ENCODE measurements at places on chromosomes 6 and 20.

GRCh38 chr6:150266963-150267685, 101.7 kb upstream of the IYD start:
- no peak for DNase-seq

GRCh38 chr6:17017416-17017815, 84.4 kb upstream of the STMND1 start:
- no peak for DNase-seq

DNA sequence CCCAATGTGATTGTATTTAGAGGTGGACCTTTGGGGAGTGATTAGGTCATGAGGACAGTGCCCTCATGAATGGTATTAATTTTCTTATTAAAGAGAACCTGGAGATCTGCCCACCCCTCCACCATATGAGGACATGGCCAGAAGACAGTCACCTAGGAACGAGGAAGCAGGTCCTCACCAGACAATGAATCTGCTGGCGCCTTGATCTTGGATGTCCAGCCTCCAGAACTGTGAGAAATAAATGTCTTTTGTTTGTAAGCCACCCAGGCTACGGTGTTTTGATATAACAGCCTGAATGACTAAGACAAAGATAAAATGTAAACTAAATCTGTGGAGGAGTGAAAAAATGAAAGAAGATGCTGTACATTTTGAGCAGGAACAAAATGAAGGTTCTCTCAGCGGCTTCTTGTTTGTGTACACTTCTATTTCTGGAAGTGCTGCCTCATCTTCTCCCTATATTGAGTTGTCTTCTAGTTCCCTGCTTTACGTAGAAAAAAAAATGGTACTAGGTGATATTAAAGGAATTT, 1.5 kb upstream of the IPCEF1 start:
- DNase-seq, result no peak

DNA sequence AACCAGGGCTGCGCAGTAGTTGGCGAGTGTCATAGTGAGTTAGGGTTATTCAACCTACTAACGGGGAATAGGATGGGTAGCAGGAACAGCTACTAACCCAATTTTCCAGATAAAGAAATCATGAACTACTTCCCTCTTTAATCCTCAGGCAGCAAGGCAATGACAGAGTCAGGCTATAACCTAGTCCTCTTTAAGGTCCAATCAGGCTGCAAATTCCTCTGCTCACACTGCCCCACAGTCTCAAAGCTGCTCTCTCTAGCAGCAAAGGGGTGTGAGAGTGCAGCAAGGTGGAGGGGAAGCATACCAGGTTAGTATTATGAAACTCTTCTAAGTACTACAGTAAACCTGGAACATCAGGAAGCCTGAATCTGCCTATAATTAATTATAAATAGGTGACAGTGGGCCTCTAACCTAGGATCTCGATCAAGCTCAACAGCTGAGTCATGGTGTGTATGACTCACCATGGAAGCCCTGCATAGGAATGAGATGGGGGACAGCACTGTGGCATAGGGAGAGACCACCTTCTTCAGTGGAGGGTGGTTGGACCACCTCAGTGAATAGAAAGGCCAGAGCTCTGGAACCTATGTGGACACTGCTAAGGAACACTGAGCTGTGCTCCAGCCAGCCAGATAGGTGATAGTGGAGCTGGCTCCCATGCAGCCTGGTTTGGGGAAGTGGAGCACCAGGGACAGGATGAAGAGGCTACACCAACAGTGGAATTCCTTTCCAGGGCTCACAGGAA, 7.9 kb downstream of the PEX6 start:
- DNase-seq, result peak; percentile 35

DNA sequence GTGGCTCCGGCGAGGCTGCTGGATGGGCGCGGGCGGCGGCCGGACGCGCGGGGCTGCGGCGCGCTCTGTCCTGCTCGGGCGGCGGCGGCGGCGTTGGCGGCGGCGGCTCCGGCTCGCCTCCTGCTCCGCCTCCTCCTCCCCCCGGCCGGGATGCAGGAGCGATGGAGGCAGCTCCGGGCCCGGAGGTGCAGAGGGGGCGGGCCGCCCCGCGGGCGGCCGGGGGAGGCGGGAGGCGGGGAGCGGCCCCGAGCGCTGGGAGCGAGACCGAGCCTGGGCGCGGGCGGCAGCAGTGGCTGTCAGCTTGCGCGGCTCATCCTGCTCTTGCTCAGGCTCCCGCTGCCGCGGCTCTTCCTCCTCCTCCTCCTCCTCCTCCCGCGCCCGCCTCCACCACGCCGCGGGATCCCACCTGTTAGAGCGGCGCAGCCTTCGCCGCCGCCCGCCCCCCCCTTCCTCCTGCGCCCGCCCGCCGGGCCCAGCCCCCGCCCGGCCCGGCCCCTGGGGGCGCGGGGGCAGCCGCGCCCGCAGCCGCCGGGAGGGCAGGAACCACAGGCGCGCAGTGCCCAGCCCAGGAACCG, at the start of gene NOL4L:
NOL4L (minus strand) TSS at position 323 of the 575 bp plus-strand sequence. CDS start 443 bp downstream, outside the sequence.
- DNase-seq, result peak; percentile 65

GRCh38 chr6:13351271-13351670, 22.9 kb upstream of the TBC1D7 start:
- DNase-seq, result no peak

DNA sequence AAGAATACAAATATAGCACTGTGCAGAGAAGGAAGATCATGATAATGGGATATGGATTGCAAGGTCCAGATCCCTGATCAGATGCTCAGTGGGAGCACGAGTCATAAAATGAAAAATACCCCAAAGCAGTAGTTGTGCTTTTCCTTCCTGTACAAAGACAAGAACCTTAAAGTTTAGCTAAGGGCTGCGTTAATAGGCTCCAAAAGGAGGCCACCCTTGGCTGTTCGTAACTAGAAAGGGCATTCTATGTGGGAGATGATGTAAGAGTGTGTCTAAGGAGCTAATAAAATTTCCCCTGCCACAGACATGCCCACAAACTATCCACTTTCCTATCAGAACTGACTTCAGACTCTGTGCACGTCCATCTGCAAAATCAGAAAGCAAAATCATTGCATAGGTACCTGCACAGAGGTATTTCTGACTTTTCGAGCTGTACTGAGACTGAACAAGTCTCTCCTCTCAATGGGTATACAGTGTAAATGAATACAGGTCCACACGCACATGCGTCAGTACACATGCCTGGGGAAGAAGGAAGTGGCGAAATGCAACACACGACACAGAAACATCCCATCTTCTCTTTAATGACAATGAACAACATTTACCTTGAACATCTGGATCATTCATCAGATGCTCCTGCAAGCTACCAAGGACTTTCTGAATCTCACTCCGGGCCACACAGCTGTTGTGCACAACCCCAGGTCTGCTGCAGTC, 16.9 kb upstream of the ANKRD60 start:
- DNase-seq, result no peak

- peak; percentile 78 for DNase-seq
These were observed 45.9 kb downstream of the ELOVL5 start for GRCh38 chr6:53302678-53303360.

DNA sequence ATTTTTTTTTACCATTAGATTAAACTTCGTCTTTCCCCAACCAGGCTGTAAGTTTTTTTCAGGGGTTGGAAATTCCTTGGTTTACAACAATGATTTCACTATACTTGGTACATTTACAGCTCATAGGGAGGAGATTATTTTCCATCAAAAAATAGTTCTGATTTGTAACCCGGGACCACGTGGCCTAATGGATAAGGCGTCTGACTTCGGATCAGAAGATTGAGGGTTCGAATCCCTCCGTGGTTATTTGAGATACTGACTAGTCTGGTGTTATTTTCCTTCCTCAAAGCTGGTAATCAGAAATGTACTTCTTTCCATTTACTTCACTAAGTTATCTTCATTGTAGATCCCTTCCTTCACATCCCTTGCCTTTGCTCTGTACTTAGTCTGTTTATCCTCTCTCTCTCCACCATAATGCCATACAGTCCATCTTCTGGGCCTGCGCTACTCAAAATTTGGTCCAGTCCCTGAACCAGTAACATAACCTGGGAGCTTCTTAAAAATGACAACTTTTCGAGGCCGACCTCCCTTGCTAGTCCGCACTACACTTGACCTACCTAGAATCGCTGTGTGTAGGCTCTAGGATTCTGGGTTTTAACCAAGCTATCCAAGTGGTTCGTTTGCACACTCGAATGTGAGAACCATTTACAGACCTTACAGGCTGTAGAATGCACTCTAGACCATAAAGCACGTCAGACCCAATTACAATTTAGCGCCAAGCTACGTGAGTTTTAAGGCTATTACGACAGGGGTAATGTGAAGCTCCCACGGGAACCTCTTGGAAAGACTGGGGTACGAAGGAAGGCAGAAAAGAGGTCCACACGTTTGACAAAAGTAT, 42.1 kb upstream of the BTN3A2 start:
- peak; percentile 61 for DNase-seq

GRCh38 chr20:1687053-1687452, 29.5 kb upstream of the SIRPG start:
- DNase-seq, result no peak

- no peak for DNase-seq
These were observed 42.1 kb downstream of the BMP5 start for GRCh38 chr6:55833284-55833683.

DNA sequence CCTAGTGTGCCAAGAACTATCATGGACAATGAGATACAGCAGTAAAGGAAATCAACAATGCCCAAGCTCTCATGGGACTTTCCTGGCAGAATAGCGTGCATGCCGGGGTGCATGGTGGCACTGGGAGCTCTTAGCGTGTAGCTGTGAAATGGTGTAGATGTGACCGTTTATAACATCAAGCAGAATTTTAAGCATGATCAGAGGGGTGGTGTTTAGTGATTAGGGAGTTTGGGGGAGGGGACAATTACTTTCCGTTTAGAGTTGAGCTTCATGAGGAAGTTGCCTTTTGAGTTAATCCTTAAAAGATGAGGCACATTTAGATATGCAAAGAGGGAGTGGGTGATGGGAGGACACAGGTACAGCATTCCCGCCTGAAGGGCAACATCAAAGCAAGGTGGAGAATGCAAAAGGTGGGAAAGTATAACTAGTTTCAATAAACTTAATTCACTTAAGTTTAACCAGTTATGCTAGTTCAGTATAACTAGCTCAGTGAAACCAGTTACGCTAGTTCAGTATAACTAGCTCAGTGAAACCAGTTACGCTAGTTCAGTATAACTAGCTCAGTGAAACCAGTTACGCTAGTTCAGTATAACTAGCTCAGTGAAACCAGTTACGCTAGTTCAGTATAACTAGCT, 661.6 kb downstream of the QKI start:
- no peak for DNase-seq

DNA sequence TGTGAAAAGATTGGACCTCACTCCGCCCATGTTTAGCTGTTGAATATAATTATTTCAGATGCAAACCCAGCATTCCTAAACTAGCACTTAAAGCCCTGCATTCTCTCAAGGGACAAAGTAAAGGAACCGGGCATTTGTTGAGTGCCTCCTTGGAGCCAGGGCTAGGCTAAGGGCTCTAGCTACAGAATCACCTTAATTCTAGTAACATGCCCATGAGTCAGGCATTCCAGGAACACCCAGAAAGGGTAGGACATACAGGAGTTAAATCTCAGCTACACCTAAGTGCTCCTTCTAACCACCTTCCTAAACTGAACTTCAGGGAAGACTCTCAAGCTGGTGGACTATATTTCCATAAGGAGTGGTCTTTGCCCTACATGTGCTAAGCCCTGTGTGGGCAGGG, 89.4 kb downstream of the SLC24A3 start:
- DNase-seq, result no peak

DNA sequence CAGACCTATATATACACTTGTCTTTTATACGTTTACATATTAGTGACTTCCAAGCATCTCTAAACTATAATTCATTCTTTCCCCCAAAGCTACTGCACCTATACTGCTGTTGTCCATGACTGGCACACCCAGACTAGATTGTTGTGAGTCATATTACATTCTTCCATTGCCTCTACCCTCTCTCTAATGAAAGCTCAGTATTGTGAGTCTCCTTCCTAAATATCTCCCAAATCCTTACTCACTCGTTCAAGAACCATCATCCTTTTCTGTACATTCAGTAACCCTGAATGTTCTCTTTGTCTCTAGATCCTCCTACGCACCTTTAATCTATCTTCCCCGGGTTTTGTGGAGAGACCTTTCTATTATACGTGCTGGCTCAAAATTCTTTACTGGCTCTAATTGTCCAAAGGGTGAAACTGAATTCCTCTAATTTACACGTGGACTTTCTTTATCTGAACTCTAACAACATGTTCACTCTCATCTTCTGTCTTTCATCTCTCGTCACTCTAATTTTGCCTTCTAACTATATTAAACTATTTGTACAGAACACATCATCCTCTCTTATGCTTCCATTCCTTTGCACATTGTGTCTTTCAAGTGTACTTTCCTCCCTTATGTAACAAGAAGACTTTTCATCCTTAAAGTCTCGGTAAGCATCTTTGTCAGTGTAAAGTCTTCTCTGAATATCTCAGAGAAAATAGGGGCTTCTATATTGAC, 109.3 kb downstream of the IBTK start:
- no peak for DNase-seq

- no peak for DNase-seq
These were observed 114.8 kb downstream of the SCML4 start for GRCh38 chr6:107709341-107709740.

DNA sequence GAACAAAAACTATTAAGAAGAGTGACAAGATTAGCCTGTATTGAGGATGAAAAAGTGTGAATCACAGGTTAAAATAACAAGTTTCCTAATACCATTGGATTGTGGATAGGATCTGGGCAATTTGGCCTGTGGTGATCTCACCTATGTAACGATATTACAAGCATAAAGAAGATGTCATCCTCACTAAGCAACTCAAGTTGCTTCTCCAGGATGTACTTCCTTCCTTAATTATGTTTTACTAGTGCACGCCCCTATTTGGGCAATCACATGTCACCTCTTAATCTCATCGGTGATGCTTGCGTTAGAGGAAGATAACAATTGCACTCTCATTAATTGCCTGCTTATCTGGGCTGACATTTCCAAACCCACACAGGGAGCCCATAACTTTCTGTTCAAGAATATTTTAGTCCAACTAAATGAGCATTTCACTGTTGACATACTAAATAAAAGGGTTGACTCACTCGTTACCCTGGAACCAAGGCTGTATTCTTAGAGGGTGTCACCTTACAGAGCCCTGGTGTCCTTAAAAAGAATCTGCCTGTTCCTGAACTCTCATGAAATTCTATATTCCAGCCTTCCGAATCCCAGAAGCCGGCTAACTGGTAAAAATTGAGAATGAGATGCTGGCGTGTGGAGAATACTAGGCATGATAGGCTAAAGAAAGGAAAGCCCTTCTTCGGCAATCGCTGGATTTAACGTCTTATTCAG, 88.2 kb upstream of the ATXN1 start:
- DNase-seq, result no peak

DNA sequence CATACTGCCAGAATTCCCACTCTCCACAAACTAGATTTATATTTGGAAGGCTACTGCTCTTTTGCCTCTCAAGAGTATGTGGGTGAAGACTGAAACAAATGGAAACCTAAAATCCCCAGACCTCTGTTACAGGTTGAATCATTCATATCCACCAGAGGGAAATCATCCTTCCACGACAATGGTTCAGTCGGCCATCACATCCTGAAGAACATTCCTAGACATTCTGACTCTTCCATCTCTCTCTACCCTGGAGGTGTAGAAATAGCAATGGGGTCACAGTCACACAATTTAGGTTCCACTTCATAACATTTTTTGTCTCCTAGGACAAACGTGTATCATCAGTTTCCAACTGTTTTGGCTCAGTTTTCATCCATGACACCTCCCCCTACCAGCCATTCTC, 8.6 kb downstream of the GPX5 start:
- no peak for DNase-seq

All from GM03348 (cell line).